ENCODE measurements at places on chromosomes 6 and 20.

DNA sequence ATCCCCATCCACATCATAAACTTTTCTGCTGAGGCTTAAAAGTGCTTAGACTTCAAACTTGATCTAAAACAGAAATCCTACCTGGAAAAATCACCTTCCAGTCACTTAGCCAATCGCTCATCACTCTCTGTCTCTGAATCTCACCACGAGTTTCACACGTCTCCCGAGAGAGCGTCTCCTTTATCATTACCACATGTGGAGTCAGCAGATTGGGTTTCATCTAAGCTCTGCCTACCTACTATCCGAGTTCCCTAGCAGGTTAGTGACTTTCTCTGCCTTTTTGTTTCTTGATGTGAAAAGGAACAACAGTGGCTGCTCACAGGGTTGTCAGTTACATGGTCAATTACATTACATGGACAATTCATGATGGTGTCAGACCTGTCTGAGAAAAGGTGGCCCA lies 286.2 kb downstream of the ESR1 start:
- DNase-seq, result no peak

DNA sequence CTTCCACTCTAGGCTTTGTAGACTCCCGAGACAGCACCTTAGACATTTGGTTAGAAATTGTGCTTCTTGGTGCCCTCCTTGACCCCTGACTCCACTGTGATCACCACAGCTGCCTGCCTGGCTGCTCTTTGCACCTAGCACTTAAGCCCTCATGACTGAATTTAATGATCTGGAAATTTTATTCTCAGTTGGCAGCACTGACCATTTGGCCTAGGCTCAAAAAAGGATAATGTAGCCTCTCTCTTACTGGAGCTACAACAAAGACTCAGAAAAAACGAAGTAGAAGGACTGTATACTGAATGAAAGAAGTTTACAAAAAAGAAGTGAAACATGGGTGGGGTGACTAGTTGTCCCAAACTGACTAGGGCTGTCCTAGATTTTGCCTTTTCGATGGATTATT lies 11.3 kb upstream of the ABRACL start:
- no peak for DNase-seq

GRCh38 chr20:35171753-35172433 lies at the start of gene PROCR:
Gene PROCR, plus strand, starts transcription at chr20:35172072. Its CDS starts 83 bp downstream, at chr20:35172155.
- peak; percentile 86 for DNase-seq

GRCh38 chr6:157879034-157879872 lies 56.2 kb downstream of the SNX9 start:
- DNase-seq, result no peak

DNA sequence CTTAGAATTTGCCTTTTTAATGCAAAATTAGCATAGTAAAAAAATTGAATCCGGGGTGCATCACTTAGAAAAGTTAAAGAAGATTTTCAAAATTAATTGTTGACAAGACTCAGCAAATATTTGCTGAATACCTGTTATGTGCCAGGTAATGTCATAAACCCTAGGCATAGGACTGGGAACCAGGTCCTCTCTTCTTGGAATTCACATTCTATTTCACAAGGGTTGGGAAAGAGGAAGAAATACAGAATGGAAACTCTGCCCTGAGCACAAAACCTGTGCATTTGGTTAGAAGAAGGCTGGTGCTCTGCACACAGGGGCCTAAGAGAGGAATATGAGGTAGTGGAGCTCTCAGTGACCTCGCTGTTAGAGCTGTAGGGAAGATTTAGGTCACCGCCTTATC lies 573.8 kb upstream of the AGPAT4 start:
- no peak for DNase-seq
